C1 segment of cervical spinal cord (tissue), 14 donors: ENCODE measurements at places on chromosomes 16 and 17.

DNA sequence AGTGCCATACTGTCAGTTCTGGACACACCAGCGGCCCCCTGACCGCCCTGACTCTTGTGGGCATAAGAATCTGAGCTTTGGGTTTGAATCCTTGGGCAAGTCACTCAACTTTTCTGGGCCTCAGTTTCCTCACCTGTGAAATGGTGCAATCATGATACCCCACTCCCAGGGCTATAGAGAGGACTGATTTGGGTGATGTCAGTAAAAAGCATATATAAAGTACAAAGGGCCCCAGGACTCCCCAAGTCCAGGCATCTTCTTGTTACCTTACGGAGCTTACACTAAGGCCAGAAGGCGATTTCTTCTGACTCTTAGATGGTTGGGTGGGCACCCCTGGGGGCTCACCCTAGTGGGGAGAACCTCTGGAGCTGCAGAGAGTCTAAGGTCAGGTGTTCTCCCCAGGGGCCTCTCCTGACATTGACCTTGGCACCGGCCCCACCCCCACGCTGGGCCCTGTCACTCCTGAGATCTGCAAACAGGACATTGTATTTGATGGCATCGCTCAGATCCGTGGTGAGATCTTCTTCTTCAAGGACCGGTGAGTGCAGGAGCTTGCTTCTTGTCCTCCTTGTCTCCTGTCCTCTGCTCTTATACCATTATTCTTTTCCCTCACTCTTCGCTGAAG, 13.9 kb downstream of the MMP2 start:
- DNase-seq, result no peak

GRCh38 chr17:45319239-45319703, 2.5 kb upstream of the MAP3K14 start:
- no peak for DNase-seq

DNA sequence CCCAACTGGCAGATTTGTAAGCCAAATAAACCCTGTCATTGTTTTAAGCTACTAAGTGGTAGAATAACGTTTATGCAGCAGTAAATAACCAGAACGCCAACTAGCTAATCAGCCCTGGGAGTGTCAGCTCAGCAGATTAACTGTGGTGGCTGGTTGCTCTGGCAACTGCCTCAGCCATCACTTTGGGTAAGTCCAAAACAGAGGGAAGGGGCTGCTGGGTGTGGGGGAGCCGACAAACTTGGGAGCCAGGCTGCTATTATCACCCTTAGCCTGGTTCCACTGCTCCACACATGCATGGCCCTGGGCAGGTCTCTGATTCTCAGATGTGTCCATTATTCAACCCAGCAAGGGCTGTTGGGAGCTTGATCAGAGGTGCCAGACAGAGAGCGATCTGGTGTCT, 22.2 kb upstream of the RHOT1 start:
- no peak for DNase-seq

GRCh38 chr17:17220529-17220928, 14.4 kb upstream of the PLD6 start:
- no peak for DNase-seq

DNA sequence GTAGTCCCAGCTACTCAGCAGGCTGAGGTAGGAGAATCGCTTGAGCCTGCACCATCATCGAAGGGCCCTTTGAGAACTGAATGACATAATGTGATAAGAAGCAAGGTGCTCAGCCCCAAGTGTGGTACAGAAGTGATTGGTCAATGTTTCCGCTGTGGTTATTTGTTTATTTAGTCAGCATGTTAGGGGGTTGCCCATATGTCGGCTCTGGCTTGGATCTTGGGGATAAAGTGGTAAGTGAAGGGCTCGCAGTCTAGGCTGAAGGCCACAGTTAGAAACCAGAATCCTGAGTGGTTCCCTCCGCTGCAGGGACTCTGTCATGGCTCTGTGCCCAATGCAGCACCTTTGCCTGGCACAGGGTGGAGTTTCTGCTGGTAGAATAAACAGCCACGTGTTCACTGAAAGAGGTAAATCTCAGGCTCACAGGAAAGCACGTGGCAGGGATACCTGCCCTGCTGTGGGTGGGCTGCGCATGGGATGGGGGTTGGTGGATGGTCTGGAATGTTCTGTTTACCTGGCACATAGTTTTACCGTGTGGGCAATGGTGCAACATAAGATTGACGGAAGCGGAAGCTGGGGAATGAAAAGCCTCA, 35.4 kb downstream of the SYT17 start:
- no peak for DNase-seq

DNA sequence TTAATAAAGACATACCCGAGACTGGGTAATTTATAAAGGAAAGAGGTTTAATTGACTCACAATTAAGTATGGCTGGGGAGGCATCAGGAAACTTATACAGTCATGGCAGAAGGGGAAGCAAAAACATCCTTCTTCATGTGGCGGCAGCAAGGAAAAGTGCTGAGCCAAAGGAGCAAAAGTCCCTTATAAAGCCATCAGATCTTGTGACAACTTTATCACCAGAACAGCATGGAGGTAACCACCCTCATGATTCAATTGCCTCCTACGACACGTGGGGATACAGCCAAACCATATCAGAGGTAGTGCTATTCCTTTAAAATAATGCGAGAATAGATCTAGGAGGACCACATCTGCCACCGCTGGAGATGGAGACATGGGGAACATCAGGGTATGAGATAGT, 9.0 kb downstream of the C16orf54 start:
- no peak for DNase-seq

DNA sequence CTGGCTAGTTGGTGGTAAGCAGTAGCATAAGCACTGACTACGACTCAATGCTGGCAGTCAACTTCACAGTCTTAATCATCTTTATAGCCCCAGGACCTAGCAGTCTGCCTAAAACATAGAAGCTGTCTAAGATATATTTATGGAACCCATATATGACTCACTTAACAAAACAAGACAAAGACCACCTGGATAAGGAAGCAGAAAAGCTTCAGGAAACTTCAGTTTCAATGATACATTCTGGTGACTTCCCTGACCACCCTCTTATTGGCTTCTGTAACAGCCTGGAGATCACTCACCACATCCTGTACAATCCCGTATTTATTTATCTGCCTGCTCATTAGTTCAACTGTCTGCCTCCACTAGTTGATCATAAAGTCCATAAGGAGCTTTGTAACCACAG, 95.5 kb downstream of the PMP22 start:
- no peak for DNase-seq

DNA sequence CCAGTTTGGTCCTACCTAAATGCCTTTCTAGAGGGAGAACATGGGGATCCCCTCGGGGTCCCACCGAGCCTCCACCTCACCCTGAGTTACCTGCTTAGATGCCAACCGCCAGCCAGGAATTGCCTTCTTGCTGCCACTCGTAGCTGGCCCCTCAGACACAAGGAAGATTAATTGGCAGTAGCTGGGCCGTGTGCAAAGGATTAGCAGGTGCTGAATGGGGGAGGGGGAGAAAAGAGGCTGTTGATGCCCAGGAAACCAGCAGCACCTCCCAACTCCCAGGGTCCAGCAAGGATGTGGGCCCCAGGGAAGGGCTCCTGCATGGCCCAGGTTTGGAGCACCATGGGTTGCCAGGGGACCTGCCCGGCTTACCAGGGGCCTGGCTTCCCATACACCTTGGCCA, at the start of gene CNGB1:
Gene CNGB1 (minus strand): TSS at position 159 of the 400 bp plus-strand sequence. CDS start 3,842 bp downstream, outside the sequence.
- DNase-seq, result no peak
